NCI-H526 treated with DMSO at 0.1 percent for 48 hours (cell line): ENCODE measurements at places on chromosomes 6 and 20.

GRCh38 chr6:63708631-63709030, 73.0 kb downstream of the PHF3 start:
- DNase-seq, result no peak

GRCh38 chr20:21019814-21020658, 86.1 kb downstream of the LINC00237 start:
- no peak for DNase-seq

DNA sequence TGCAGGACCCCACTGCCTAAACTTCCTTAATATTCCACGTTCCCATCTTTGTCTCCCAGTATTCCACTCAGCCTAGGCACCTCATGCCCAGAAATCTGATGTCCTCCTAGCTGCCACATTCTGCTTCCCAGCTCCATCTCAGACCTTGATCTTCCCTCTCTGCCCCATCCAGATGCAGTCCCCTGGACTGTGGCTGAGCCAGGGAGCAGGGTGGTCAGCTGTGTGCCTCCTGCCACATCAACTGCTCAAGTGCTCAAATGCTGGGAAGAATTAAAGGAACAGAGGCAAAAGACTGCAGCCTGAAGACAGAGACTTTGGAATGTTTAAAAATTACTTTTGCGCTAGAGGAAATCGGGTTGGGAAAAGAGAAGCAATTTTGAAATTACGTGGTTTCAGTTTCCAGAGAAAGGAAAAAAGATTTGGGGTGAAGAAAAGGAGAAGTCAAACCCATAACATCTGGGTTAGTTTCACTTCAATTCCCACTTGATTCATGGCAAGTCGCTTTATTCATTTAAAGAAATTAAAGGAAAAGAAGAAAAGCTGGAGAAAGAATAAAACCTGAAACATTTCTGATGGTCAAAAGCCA, 704.8 kb downstream of the PTPRT start:
- no peak for DNase-seq

DNA sequence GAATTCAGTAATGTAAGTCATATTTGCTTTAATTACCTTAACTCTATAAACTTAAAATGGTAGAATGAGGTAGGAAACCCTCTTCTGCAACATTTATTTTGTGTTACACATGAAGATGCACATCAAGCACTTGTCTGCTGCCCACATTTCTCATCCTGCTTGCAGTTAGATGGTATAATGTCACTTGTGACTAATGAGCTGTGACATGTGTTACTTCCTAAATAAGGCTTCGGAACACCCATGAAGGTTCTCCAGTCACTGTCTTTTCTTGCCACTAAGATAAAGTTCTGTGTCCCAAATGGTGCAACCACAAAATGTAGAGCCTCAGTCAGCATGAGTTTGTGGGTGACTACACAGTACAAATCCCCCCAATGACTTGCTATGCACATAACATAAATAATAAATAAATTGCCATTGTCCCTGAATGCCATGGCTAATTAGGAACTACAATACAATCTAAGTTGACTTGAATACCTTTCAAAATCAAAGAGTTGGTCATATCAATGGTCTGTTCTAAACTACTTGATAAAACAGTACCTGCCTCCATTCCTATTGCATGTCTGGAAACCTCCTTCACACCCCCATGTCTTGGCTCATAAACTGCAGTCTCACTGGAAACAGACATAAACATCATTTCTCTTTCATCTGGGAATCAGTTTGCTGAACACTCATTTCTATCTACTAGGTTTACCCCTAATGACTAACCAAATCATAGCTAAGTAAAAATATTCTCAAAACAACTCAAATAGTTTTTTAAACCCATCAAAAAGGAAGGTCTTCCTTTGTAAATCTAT, 157.2 kb downstream of the PTPRK start:
- DNase-seq, result no peak

DNA sequence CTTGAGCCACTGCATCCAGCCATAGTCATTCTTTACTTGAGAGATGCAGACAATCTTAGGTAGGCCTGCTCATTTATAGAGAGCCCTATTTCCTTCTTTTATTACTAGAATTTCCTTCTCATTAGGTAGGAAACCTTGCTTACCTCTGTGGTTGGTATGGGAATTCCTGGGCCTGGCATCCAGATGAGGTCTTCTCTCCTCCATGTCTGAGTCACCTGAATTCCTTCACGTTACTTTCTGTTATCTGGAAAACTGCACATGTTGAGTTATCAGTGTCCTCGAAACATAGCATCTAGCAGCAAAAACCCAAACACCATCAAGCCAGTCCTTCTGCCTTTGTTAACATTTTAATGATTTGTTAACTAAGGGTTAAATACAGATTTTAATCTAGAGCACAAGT, 2.2 kb downstream of the ZNFX1 start:
- no peak for DNase-seq
